AG09319 (cell line): ENCODE measurements at places on chromosomes 6 and 20.

DNA sequence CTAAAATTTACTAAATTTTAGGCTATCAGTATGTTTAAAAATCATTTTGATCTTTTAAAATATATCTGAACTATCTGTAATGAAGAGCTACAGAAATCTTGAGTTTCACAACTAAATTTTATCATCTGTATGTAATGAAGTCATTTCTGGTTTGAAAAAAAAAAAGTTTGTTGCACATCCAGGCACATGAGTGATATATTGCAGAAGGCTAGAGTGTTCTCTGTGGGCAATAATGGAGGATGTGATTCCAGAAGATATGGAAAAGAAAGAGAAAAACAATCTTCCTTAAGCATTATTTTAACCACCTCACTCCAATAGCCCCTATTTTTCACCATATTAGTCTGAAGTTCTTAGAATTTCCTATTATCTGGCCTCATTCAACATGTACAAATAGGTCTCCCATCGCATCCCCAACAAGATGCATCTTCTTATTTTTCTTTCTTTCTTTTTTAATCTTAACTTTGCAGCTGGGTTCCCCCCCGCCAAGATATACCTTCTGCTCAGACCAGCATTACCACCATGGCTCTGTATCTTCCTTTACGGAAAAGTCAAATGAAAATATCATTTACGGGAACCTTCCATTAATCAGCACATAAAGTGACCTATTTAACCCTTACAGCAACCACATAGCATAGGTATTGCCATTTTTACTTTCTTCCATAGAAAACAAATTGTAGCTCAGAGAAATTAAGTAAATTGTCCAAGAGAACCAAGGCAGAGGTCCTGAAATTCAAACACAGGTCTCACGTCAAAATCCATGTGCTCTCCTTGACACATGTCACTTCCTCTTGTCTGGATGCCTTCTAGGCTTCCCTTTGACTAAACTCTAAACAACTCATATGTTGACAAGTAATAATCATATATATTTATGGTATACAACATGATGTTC lies 116.9 kb downstream of the KIF13A start:
- no peak for DNase-seq

DNA sequence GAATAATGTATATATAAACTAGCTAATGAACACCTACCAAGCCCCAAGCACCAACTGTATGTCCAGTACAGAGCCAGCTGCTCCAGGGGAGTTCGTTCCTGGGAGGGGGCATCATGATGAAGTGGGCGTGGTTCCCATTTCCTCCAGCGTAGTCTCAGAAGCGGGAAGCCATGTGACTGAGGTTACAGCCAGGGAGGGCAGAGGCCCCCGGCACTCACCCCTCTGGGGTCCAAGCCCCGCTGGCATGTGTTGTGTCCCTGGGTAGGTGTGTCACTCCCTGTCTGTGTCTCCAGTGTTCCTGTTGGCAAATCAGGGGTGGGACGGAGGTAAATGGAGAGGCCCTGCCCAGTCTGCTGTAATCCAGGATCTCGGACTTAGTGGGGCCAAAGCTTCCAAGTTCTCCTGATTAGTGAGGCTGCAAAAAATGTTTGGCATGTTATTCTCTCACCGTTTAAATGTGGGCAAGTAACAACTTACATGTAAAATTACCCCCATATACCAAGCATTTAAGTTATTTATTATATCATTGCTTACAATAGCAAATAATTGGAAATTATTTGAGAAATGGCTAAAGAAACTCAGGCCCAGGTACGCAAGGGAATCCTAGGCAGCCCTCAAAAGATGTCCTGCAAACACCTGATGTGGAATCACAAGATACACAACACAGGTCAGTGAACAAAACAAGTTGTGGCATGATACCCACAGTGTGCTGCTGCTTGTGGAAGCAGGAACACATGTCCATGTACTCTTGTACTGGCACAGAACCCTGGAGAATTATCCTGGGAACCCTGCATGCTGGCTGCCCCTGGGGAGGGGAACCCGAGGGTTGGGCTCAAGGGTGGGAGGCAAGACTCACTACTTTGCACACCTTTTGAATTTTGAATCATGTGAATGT lies 22.2 kb downstream of the FAM110A start:
- no peak for DNase-seq

GRCh38 chr6:35203680-35204079 lies 10.1 kb upstream of the SCUBE3 start:
- no peak for DNase-seq

DNA sequence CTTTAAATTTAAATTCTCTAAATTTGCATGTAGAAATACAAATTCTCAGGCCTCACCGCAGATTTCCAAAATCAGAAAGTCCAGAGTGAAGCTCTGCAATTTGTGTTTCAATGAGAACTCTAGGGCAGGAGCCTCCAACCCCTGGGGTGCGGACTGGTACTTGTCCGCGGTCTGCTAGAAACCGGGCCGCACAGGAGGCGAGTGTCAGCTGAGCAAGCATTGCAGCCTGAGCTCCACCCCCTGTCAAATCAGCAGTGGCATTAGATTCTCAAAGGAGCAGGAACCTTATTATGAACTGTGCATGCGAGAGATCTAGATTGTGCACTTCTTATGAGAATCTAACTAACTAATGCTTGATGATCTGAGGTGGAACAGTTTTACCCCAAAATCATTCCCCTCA lies 203.0 kb upstream of the PCSK2 start:
- no peak for DNase-seq

DNA sequence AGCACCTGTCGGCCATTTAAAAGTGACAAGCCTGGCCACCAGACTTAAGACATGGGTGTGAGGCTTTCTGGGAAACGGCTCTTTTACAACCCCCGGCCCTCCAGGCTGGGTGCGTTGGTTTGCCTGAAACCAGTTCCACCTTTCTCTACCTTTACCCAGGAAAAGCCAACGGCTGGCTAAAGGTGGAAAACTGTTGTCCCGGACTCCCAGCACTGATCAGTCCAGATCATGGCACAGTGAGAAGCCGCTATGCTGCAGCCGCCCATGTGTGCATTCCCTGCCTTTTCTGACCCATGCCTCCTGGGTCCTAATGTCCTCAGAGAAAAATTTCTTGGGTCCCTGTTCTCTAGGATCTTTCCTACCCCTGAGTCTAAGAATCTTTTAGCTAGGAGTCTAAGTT lies 655.7 kb upstream of the HS3ST5 start:
- no peak for DNase-seq

GRCh38 chr6:7100753-7101081 lies 7.0 kb upstream of the RREB1 start:
- DNase-seq: no peak

DNA sequence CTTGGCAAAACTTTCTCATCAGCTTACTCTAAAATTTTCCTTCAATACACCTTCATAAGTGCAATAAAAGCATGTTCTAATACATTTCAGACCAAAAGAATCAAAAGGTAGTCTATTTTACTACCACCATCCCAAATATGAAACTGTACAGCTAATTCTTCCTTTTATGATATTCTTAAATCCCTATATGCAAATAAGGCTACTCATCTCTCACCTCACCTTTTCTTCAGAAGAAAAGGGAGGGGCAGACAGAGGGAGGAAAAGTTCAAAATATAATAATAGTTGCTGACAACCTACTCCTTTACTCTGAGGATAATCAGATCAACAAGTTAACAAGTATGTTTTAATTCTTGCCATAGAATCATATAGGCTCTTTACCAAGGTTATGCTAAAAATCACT lies 7.4 kb downstream of the C6orf120 start:
- no peak for DNase-seq

DNA sequence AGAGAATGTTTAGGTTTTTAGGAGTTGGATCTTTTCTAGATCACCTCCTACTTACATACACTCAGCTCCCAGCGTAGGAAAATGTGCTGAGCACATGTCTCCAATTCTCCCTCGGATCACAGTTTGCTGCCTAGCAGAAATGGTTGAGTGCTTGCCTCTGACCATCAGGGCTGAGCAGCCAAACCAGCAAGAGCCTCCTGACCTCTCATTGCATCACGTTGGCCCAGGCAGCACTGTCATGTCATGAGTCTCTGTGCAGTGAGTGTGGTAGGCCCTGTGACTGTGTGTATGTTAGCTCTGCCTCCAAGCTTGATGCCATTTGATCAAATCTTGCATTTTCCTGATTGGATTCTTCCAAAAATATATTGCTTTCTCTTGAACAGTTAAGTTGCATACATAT lies 112.0 kb downstream of the LRRC1 start:
- no peak for DNase-seq

GRCh38 chr6:44061375-44062104 lies 65.7 kb downstream of the MRPL14 start:
- no peak for DNase-seq

DNA sequence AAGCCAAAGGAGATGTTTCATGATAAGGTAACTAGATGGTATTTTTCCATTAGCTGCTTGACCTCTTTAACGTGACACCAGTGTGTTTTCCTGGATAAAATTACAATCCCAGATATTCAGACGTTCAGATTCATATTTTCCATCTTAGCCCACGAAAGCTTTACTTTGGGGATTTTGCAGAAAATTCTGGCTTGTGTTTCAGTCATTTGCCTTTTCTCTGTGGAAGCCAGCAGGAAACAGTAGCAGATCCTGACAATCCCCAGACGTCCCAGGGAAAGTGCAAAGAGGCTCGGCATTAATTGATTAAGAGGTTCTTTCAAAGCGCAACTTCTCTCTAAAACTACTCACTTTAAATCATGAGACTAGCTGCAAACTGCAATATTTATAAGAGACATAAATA lies 243.6 kb downstream of the UST start:
- no peak for DNase-seq

GRCh38 chr20:819680-820322 lies 13.7 kb upstream of the FAM110A start:
- DNase-seq: no peak

DNA sequence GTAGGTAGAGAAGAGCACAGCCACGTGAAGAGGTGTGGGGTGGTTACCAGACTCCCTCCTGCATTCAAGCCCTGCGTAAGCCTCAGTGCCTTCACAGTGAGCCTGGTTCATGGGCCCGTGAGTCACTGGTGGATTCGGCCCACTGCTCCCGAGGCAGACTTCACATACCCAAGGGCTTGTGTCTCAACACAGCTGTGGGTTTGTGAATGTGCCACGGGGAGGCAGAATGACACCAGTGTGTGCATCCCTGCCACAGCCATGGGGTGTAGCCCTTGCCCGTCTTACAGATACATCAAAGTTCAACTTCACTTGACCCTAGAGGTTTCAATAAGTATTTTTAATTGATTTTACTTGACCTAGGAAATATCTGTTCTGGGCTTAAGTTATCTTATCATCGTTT lies 108.5 kb downstream of the MAP3K4 start:
- no peak for DNase-seq
